Psoas muscle (tissue), 8 donors: ENCODE measurements at places on chromosomes 7 and 10. TPM values are rescaled to one million over a fixed set of nuclear protein-coding genes. Genes with fewer than 3 reads are reported as not detected.

GRCh38 chr7:106035568-106035967 is 72.5 kb downstream of the CDHR3 start:
- peaks cover 8% of the 10 kb centered on the region for H3K4me1 ChIP-seq
- no peaks in the 10 kb centered on the region for H3K27me3 ChIP-seq
- H3K4me3 ChIP-seq = no peak overlapping the region

GRCh38 chr7:20279979-20280378 is 50.7 kb upstream of the ITGB8 start:
- no peak for DNase-seq
- no peak overlapping the region for H3K27ac ChIP-seq
- H3K36me3 ChIP-seq = no peaks in the 10 kb centered on the region
- H3K4me3 ChIP-seq = no peak overlapping the region
- no peaks in the 10 kb centered on the region for H3K27me3 ChIP-seq
- H3K4me1 ChIP-seq = no peaks in the 10 kb centered on the region

Gene HKDC1
- polyA plus RNA-seq = 0.03 TPM

Gene TEX36
- polyA plus RNA-seq = not detected

DNA sequence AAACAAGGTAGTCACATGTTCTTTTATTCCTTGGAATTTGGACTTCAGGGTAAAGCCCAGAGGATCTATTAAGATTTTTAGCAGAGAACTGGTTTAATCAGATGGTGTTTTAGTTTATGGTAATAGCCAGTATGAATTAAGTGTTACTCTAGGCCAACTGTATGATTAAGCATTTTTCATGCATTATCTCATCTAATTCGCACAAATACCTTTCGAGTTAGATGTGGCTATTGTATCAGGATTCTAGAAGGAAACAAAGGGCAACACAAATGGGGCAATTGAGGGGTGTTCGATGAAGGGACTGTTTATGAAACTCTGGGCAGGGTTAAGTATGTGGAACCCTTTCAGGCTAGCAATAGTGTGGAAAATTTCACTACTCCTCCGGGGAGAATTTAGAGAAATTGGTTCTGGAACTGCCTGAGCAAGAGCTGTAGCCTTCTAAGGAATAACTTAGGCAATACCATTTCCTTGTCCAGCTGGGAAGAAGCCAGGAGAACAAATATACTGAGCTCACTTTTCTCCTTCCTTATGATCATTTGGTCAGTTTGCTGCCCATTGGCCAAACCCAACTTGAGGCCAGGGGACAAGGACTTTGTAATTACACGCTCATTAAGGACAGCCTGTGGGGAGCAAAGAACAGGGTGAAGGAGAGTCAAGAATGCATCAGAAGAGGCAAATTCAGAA is 319.0 kb upstream of the FZD1 start:
- no peak overlapping the region for H3K4me3 ChIP-seq
- no peak for DNase-seq
- H3K4me1 ChIP-seq = no peaks in the 10 kb centered on the region
- H3K27ac ChIP-seq = no peak overlapping the region
- no peaks in the 10 kb centered on the region for H3K36me3 ChIP-seq

Gene HABP2
- polyA plus RNA-seq = 0.01 TPM

DNA sequence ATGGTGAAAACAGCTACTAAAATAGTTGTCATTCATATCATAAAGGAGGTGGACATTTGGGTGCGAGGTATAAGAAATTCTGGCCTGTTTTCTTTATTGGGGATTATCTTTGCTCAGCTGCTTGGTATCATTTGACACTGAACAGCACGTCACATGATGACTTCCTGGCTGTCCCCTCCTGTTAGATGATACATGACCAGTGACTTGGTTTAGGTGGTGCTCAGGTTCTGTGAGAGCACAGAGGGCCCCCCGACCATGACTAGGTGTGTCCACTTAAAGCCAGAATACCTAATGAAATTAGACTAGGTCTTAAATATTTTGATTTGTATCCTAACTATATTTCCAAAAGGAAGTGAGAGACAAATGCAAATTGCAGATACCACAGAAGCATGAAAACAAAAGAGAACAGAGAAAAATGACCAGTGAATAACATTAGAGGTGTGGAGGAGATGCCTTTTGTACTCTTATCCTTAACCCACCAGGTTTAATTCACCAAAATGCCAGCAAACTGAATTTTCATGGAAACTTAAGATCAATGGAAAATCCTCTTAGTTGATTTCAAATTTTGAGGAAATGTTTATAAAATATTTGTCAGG is 50.6 kb upstream of the GJD4 start:
- peaks cover 33% of the 10 kb centered on the region for H3K4me1 ChIP-seq
- H3K27ac ChIP-seq = peak overlapping the region; percentile 71
- H3K27me3 ChIP-seq = no peaks in the 10 kb centered on the region
- H3K4me3 ChIP-seq = no peak overlapping the region

GRCh38 chr7:53383131-53383530 is 347.7 kb downstream of the POM121L12 start:
- H3K4me1 ChIP-seq = no peaks in the 10 kb centered on the region
- H3K36me3 ChIP-seq = no peaks in the 10 kb centered on the region
- H3K4me3 ChIP-seq = no peak overlapping the region
- H3K27ac ChIP-seq = no peak overlapping the region

Gene PTPRE
- polyA plus RNA-seq = 1.5 TPM

DNA sequence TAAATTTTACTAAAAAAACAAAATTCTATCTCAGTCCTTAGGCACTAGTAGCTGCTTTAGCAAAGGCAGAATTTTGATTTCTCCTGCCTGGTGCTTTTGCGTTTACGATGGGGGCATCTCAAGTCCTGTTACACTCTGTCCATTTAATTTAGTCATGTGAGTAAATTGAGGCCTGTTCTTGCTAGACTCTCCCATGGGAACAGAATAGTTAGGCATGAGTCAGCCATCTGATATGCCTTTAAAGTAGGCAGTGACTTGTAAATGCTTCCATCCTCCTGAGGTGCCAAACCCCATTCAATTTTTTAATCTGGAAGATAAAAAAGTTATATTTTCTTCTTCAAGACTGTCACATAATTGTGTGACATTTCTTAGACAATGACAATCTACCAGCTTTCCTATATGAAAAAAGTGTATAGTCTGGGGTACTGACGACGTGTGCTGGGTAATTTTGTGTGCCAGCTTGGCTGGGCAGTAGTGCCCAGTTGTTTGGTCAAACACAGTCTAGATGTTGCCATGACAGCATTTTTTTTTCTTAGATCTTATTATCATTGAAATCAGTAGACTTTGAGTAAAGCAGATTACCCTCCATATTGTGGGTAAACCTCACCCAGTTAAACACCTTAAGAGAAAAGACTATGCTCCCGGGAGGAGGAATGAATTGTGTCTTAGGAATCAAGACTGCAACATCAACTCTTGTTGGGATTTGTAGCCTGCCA is 603.4 kb downstream of the SORCS1 start:
- no peaks in the 10 kb centered on the region for H3K4me1 ChIP-seq
- H3K27me3 ChIP-seq = no peaks in the 10 kb centered on the region
- DNase-seq = no peak
- no peak overlapping the region for H3K27ac ChIP-seq

Gene RHOBTB1
- 28.4 TPM for polyA plus RNA-seq

- no peak overlapping the region for H3K27ac ChIP-seq
- no peak overlapping the region for H3K4me3 ChIP-seq
- no peak for DNase-seq
Measured at GRCh38 chr7:139572704-139573385, 49.4 kb downstream of the CLEC2L start.

Gene ANKRD7
- not detected for polyA plus RNA-seq

- H3K4me3 ChIP-seq = no peak overlapping the region
- H3K27me3 ChIP-seq = peaks cover 3% of the 10 kb centered on the region
- no peak overlapping the region for H3K27ac ChIP-seq
- no peak for DNase-seq
- H3K36me3 ChIP-seq = no peaks in the 10 kb centered on the region
Measured at GRCh38 chr10:131230641-131231322, 80.7 kb downstream of the TCERG1L start.

- no peak overlapping the region for H3K4me3 ChIP-seq
- DNase-seq = no peak
- no peaks in the 10 kb centered on the region for H3K36me3 ChIP-seq
- H3K4me1 ChIP-seq = no peaks in the 10 kb centered on the region
- no peaks in the 10 kb centered on the region for H3K27me3 ChIP-seq
Measured at GRCh38 chr10:2282202-2282601, 544.9 kb upstream of the ADARB2 start.

GRCh38 chr10:103818105-103818504 is 37.3 kb downstream of the SH3PXD2A start:
- no peaks in the 10 kb centered on the region for H3K27me3 ChIP-seq
- no peaks in the 10 kb centered on the region for H3K36me3 ChIP-seq
- H3K4me3 ChIP-seq = no peak overlapping the region
- H3K27ac ChIP-seq = no peak overlapping the region
- DNase-seq = peak; percentile 9
